RWPE2 (cell line): ENCODE measurements at places on chromosomes 7 and 10.

DNA sequence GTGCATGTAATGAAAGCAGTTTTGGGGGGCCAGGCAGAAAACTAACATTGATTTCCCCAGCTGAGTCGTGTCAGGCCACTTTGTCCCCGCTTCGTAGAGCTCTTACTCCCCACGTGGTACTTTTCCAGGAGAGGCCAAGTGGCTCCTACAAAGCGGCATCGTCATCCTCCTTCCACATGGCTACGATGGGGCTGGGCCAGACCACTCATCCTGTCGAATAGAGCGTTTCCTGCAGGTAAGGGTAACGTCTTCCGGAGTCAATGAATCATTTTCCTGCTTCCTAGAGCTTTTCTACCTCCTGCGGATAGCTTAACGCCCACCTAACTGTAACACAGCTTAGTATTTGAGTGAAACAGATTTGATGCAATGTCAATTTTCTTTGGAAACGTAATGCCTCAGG is 21.7 kb upstream of the SEC61A2 start:
- DNase-seq = no peak
- no peak overlapping the region for H3K27ac ChIP-seq
- H3K27me3 ChIP-seq = no peaks in the 10 kb centered on the region

GRCh38 chr10:71648933-71649320 is 70.7 kb downstream of the C10orf105 start:
- DNase-seq = no peak
- no peak overlapping the region for H3K4me3 ChIP-seq

DNA sequence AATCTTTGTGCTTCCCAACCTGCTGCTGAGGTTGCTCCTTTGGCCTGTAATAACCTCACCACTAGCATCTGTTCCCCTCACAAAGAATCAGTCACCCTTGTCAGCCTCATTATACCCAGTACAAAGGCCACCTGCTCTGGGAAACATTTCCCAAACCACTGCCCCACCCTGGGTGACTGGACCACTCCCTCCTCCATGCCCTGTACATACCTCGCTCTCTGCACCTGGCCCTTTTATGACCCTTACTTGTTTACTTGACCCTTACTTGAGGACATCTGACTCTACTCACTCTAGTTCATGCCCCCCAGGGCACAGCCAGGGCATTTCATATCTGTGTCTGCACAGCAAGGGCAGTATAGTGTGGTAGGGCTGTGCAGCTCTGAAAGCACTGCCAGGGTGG is 21.4 kb upstream of the AOC1 start:
- no peak overlapping the region for H3K4me3 ChIP-seq
- H3K36me3 ChIP-seq = no peaks in the 10 kb centered on the region
- no peak for DNase-seq
- no peaks in the 10 kb centered on the region for H3K4me1 ChIP-seq
- peaks cover 8% of the 10 kb centered on the region for H3K27me3 ChIP-seq

DNA sequence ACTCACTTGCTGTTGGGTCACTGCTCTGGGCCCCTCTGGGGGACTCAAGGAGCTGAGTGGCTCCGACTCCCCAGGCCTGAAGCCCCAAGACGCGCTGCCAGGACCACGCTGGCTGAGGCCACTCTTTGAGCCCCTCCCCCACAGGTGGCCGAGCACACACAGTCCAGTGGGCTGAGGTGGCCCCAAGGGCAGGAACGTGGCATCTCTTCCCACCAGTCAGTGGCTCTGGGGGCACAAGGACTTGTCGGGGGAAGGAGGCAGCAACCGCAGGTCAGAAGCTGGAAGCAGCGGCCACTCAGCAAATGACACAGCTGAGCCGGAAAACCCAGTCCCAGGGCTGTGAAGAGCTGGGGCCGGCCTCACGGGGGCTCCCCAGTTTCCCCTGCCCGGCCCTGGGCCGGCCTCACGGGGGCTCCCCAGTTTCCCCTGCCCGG is 24.1 kb downstream of the GRIFIN start:
- no peaks in the 10 kb centered on the region for H3K27me3 ChIP-seq
- no peaks in the 10 kb centered on the region for H3K36me3 ChIP-seq
- no peaks in the 10 kb centered on the region for H3K4me1 ChIP-seq
- no peak overlapping the region for H3K27ac ChIP-seq
- H3K4me3 ChIP-seq = no peak overlapping the region
- DNase-seq = no peak

GRCh38 chr7:79923953-79924352 is 210.7 kb upstream of the GNAI1 start:
- no peak overlapping the region for H3K27ac ChIP-seq
- no peaks in the 10 kb centered on the region for H3K36me3 ChIP-seq
- no peaks in the 10 kb centered on the region for H3K27me3 ChIP-seq
- H3K4me1 ChIP-seq = peaks cover 8% of the 10 kb centered on the region
- H3K4me3 ChIP-seq = no peak overlapping the region

GRCh38 chr7:75984130-75985008 is 10.0 kb downstream of the TMEM120A start:
- no peak overlapping the region for H3K4me3 ChIP-seq
- H3K4me1 ChIP-seq = no peaks in the 10 kb centered on the region

- H3K4me3 ChIP-seq = no peak overlapping the region
- H3K36me3 ChIP-seq = no peaks in the 10 kb centered on the region
- peaks cover 21% of the 10 kb centered on the region for H3K4me1 ChIP-seq
- H3K27me3 ChIP-seq = no peaks in the 10 kb centered on the region
- DNase-seq = no peak
Observed at GRCh38 chr10:70575486-70575873, 27.1 kb downstream of the PRF1 start.

- H3K27ac ChIP-seq = no peak overlapping the region
- DNase-seq = no peak
- H3K27me3 ChIP-seq = no peaks in the 10 kb centered on the region
Observed at GRCh38 chr10:110448682-110449418, 48.9 kb upstream of the DUSP5 start.
